ENCODE measurements at places on chromosomes 3 and 15.

DNA sequence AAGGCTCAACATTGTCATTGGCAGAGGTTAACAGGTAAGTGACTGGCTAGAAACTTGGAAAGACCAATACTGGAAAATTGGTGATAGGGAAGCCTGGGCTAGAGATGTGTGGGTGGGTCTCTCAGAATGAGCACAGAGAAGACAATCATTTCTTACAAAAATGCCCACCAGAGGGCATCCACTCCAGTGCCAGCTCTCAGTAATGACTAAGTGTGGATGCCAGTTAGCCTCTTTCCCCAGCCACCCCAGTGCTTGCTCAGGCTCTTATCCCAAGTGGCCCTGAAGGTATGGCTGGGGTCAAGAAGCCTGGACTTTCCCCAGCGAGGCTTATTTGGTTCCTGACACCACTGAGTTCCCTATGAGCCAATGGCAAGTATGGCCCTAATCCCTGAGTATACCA is 115.9 kb upstream of the ST8SIA2 start:
- no peak for DNase-seq

DNA sequence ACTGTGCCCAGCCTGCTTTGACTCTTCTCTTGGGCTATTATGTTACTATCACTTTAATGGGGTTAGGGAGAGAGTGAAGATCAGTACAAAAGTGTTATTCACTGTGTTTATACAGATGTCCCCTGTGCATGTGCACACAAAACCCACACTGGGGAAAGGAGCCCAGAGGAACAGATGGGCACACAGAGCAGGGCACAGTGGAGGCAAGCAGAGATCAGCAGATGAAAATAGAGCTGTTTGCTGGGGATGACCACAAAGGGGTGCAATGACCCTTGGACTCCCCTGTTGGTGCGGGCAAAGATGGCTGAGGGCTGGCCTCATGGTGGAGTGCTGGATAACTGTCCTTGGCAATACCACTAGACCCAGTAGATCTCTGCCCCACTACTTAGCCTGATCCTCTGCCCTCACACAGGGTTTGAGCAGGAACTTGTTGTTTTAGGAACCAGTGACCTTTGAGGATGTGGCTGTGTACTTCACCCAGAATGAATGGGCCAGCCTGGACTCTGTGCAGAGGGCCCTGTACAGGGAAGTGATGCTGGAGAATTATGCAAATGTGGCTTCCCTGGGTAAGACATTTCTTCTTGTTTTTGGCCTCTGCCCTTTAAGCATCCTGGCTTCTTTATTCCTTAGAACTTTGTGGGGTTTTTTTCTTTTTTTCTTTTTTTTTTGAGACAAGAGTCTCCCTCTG is 5.3 kb downstream of the ZNF620 start:
- no peak for DNase-seq

DNA sequence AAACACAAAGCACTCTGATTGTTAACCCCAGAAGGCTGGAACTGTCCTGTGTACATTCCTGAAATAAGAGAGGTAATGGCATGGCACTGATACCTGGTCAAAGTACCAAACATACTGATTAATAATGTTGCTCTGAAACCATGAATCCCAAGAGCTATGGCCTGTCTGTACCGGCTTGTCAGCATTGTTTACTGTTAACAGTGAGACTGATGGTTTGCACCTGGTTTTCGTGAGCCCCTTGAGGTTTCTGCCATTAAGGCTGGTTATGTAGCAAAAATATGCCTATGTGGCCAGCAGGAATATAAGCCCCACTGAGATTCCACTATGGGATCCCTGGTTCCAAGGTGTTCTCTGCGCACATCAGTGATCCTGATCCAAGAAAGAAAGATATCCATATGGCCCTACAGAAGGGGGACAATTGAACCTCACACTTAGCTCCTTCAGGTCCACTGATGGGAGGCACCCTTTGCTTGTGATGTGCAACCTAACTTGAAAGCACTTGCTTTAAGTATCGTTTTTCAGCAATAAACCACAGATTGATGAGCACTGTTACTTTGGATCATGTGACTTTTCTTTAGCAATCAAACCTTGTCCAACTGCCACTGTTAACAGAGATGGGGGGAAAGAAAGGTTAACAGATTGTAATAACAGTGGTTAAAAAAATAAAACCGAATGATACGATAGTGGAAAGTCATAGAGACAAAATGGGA is 65.2 kb downstream of the TBL1XR1 start:
- no peak for DNase-seq

- no peak for DNase-seq
Measured at GRCh38 chr3:128400671-128401070, 66.0 kb downstream of the DNAJB8 start.
